A375 (cell line): ENCODE measurements at places on chromosomes 5 and 9. TPM values are rescaled to one million over a fixed set of nuclear protein-coding genes. Genes with fewer than 3 reads are reported as not detected.

Gene BRINP1
- total RNA-seq, result not detected in 2 replicates

Gene PTGES
- total RNA-seq, result 20.8 and 27.2 TPM in 2 replicates

Gene BAAT
- total RNA-seq, result 0.05 and 0.08 TPM in 2 replicates

Gene TRIM41
- total RNA-seq, result 34.2 and 34.6 TPM in 2 replicates

Gene IFNB1
- total RNA-seq, result not detected in 2 replicates

Gene RGMB
- 36.0 and 41.3 TPM in 2 replicates for total RNA-seq

Gene ATP10B
- 1.1 and 2.4 TPM in 2 replicates for total RNA-seq

Gene OCLN
- 0.11 and 0.34 TPM in 2 replicates for total RNA-seq

Gene FCN2
- not detected in 2 replicates for total RNA-seq

Gene PCA3
- total RNA-seq, result not detected in 2 replicates

Gene TICAM2
- total RNA-seq, result 2.3 TPM in 2 replicates

Gene TMC1
- 0.19 and 0.29 TPM in 2 replicates for total RNA-seq

Gene SH3PXD2B
- 9.1 and 10.3 TPM in 2 replicates for total RNA-seq

Gene GCNT1
- 1.5 and 2.5 TPM in 2 replicates for total RNA-seq

Gene PCDHA13
- total RNA-seq, result 1.3 and 1.4 TPM in 2 replicates

Gene SPINK6
- not detected in 2 replicates for total RNA-seq

Gene LCN6
- total RNA-seq, result not detected in 2 replicates

Gene TAF11L13
- total RNA-seq, result 0.50 and 0.91 TPM in 2 replicates

Gene HTR4
- not detected in 2 replicates for total RNA-seq

Gene BRD3OS
- 21.4 and 25.3 TPM in 2 replicates for total RNA-seq

Gene TMEM171
- total RNA-seq, result 3.5 and 3.7 TPM in 2 replicates

Gene PHYHD1
- not detected in 2 replicates for total RNA-seq

Gene PCDHB14
- total RNA-seq, result 1.8 and 2.9 TPM in 2 replicates

Gene TLX3
- not detected in 2 replicates for total RNA-seq

Gene NR5A1
- total RNA-seq, result 0.08 TPM in 1 of 2 replicates, not detected in the other

Gene INSL4
- total RNA-seq, result not detected in 2 replicates

Gene SLC6A19
- not detected in 2 replicates for total RNA-seq

Gene IL4
- not detected in 2 replicates for total RNA-seq

Gene TCF7
- total RNA-seq, result 0.72 and 2.7 TPM in 2 replicates

Gene DPYSL3
- total RNA-seq, result 30.1 and 33.1 TPM in 2 replicates

Gene DPH7
- total RNA-seq, result 41.4 and 46.1 TPM in 2 replicates

Gene CRHBP
- total RNA-seq, result 0.50 and 0.53 TPM in 2 replicates

Gene RANBP17
- 4.5 and 12.4 TPM in 2 replicates for total RNA-seq

Gene ARL14EPL
- total RNA-seq, result 2.3 and 4.6 TPM in 2 replicates

Gene IL33
- total RNA-seq, result not detected in 2 replicates

Gene GABRA6
- total RNA-seq, result 0.05 TPM in 1 of 2 replicates, not detected in the other

Gene PPP2R2B
- total RNA-seq, result 0.64 and 1.5 TPM in 2 replicates

Gene FAM221B
- not detected in 2 replicates for total RNA-seq

Gene KIF20A
- 60.6 and 61.7 TPM in 2 replicates for total RNA-seq

Gene ADAMTSL1
- total RNA-seq, result 8.3 and 11.3 TPM in 2 replicates
